Activated CD8-positive, alpha-beta memory T cell treated with anti-CD3 and anti-CD28 coated beads, Interleukin-2, amount 10 ng/mL, durations not matched to agents 7 days and 5 days (primary cell): ENCODE measurements at places on chromosomes 6 and 20. TPM values are rescaled to one million over a fixed set of nuclear protein-coding genes. Genes with fewer than 3 reads are reported as not detected.

- peaks cover 23% of the 10 kb centered on the region for H3K4me1 ChIP-seq
- no peaks in the 10 kb centered on the region for H3K27me3 ChIP-seq
- H3K36me3 ChIP-seq, result peaks cover 68% of the 10 kb centered on the region
- no peak overlapping the region for H3K27ac ChIP-seq
Observed at GRCh38 chr6:130178692-130179091, 44.1 kb downstream of the SAMD3 start.

GRCh38 chr20:32967961-32968457, 36.2 kb downstream of the SUN5 start:
- H3K36me3 ChIP-seq, result no peaks in the 10 kb centered on the region
- peak overlapping the region; percentile 60 for H3K4me3 ChIP-seq
- DNase-seq, result peak; percentile 78
- no peaks in the 10 kb centered on the region for H3K27me3 ChIP-seq
- peaks cover 74% of the 10 kb centered on the region for H3K4me1 ChIP-seq

DNA sequence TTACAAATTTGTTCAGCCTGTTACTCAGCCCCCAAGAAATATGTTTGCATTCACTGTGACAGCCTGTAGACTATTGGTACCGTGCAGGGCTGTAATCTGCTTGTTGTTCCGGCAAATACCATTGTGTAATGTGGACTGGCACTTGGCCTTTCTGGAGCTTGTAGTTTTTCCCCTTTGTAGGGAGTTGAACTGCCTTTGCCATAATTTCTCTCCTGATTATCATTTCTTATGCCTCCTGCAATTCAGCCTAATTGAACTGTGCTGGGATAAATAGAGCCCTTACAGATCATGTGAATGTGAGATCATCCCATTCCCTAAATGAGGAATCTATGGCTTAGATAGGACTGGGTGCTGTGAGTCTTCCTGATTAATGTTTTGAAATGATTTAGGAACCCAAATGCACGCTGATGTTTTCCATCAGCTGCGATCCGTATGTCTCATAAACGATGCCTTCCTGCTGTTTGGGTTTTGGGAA, 185.1 kb downstream of the JARID2 start:
- peaks cover 76% of the 10 kb centered on the region for H3K4me1 ChIP-seq
- H3K36me3 ChIP-seq, result peaks cover 13% of the 10 kb centered on the region
- DNase-seq, result no peak
- H3K27me3 ChIP-seq, result no peaks in the 10 kb centered on the region

DNA sequence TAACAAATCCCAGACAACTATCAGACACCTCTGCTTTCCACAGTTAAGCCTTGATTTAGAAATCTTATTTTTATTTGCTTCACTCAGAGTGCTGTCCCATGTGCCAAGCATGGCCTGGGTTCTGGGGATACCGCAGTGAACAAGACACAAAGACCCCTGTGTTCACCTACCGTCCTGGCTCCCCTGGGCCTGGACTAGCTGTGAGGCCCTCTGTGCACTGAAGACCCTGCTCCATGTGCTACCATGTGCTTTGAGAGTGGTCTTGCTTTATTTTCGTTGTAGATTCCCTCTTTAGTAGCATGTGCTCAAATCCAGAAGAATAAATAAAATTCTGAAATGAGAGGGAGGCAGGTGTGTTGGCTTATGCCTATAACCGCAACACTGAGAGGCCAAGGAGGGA, 22.5 kb downstream of the SUMO4 start:
- peaks cover 23% of the 10 kb centered on the region for H3K4me1 ChIP-seq
- no peaks in the 10 kb centered on the region for H3K27me3 ChIP-seq
- no peak overlapping the region for H3K27ac ChIP-seq
- DNase-seq, result no peak
- H3K4me3 ChIP-seq, result no peak overlapping the region

DNA sequence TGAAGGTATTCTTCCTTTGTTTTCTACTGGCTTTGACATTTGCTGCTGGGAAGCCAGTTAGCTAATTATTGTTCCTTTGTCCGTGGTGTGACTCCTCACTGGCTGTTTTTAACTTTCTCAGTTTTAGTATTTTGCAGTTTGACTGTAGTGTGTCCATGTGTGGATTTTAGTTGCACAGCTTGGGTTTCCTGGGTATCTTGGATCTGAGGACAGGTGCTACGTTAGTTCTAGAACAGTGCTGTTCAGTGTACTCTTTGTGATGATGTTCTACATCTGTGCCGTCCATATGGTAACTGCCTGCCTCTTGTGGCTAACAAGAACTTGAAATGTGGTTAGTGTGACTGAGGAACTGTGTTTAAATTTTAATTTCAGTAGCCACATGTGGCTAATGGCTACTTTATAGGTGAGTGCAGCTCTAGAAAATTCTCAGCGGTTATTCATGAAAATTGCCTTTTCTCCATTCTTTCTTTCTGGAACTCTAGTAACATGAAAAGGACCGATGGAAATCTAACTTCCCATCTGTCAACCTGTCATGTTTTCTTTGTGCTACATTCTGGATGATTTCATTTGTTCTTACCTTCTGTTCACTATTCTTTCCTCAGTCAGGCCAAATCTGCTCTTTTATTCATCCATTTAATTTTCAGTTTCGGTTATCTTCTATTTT, 7.4 kb downstream of the SNX9 start:
- H3K4me3 ChIP-seq, result no peak overlapping the region
- no peaks in the 10 kb centered on the region for H3K27me3 ChIP-seq
- H3K36me3 ChIP-seq, result peaks cover 40% of the 10 kb centered on the region
- no peak overlapping the region for H3K27ac ChIP-seq
- H3K4me1 ChIP-seq, result peaks cover 40% of the 10 kb centered on the region

DNA sequence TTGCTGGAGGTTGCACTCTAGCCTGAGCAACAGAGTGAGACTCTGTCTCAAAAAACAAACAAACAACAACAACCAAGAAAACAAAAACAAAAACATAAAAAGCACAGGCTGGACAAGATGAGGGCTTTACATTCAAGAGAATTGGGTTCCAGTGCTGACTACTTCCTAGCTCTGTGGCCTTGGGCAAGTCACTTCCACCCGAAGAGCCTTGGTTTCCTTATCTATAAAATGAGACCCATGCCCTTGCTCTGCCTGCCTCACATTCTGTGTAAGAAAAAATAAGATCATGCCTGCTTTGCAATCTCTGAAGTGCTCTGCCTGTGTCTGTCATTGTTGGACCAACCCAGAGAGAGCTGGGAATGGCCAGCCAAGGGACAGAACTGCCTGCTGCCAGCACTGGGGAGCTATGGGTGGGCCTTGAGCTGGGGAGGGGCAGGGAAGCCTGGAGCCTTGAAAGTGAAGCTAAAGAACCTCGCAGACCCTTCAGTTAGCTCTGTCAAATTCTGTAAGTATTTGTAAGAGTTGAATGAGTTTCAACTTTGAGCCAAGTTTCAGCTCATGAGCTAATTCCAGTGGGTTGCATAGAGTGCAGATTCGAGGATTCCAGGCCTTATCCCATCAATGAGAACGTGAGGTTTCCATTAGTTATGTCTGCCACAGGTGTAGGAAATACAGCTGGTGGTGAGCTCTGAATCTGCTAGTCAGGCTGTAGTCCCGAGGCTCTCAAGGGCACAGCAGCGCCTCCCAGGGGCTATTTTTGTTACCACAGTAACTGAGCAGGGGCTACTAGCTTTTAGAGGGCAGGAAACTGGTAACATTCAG, 93.2 kb downstream of the DLGAP4 start:
- no peak overlapping the region for H3K27ac ChIP-seq
- no peak overlapping the region for H3K4me3 ChIP-seq
- peak; percentile 60 for DNase-seq
- H3K4me1 ChIP-seq, result no peaks in the 10 kb centered on the region
- H3K27me3 ChIP-seq, result peaks cover 33% of the 10 kb centered on the region

- no peak for DNase-seq
- H3K27me3 ChIP-seq, result no peaks in the 10 kb centered on the region
- no peak overlapping the region for H3K4me3 ChIP-seq
- peak overlapping the region; percentile 19 for H3K27ac ChIP-seq
Observed at GRCh38 chr6:29726571-29727194, 3.4 kb downstream of the HLA-F start.

DNA sequence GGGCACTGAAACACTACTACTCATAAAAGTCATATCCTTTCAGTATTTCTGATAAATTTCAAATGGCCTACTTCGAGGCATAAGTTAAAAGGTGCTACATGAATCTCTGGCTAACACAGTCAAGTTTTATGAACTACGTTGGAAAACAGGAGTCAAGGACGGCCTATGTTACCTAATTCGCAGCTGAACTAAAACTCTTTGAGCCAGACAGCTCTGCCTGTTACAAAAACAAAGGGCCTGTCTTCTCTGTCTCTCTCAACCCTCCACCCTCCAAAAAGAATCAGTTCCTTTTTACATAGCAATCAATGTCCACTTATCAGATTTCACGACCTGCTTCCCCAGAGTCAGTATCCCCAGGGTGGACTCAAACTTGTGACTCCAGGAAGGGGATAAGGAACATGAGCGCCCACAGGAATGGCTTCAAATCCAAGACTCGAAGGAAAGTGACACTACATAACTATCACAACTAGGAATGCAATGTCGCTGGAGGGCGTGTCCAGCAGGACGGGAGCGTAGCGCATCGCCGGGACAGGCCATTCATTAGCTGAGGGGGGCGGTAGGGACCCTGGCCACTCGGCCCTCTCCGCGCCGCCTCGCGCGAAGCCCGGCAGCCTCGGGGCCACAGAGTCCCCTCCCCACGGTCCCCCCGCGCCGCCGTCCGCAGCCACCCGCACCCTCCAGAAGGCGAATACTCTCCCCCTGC, 591 bp downstream of the IBTK start:
- peaks cover 33% of the 10 kb centered on the region for H3K4me1 ChIP-seq
- DNase-seq, result no peak
- H3K4me3 ChIP-seq, result peak overlapping the region; percentile 89
- peaks cover 19% of the 10 kb centered on the region for H3K36me3 ChIP-seq

DNA sequence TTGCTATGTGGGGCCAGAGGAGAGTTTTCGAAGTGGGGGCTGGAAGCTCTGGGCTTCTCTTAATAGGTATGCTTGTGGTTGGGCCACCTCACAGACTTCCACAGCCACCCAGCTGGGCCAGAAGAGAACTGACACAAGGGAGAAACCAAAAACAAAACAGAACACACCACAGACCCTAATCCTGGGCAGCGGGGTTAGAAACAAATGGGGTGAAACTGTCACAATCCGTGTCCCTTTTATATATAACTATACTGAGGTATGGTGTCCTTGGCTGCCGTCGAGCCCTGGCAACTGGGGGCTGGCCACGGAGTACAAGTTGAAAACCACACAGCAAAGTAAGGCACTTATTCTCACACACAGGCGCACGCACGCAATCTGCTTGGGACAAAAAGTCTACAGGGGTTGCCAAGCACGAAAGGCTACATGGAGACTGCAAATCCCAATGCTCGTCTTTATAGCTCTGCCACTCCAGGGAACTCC, 78.3 kb downstream of the TRAM2 start:
- peaks cover 2% of the 10 kb centered on the region for H3K36me3 ChIP-seq
- H3K4me3 ChIP-seq, result no peak overlapping the region
- no peaks in the 10 kb centered on the region for H3K27me3 ChIP-seq
- H3K4me1 ChIP-seq, result peaks cover 12% of the 10 kb centered on the region
- no peak for DNase-seq
- H3K27ac ChIP-seq, result no peak overlapping the region

DNA sequence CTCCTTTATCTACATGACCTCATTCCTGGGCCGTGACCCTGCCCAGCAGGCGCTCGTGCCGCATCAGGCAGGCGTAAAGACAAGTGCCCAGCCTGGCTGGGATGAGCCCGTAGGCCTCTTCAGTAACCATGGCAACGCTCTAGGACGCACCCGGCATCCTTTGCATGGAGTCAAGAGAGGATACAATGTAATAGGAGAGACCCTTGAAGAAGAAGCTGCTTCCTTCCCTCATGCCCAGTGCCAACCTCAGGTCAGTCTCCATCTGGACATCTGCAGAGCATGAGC, 5.0 kb upstream of the LSM14B start:
- no peak overlapping the region for H3K4me3 ChIP-seq
- no peak for DNase-seq
- peaks cover 2% of the 10 kb centered on the region for H3K36me3 ChIP-seq
- peaks cover 2% of the 10 kb centered on the region for H3K27me3 ChIP-seq
- no peak overlapping the region for H3K27ac ChIP-seq

DNA sequence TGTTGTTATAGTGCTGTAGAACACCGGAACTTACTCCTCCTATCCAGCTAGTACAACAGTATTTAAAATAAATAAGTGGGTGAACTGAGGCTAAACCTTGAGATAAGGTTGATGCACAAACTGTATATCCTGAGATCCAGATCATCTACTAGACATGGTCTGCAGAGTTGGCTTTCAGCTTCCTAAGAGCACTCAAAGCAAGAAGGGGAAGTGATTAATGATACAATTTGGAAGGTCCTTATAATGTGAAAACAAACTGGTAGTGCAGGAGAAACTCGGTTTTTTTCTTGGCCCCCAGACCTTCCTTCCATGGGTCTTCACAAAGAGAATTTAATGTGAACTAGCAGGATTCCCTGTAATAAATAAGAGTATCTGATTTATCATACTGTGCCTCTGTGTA, 27.4 kb upstream of the RREB1 start:
- H3K27ac ChIP-seq, result no peak overlapping the region
- peaks cover 7% of the 10 kb centered on the region for H3K4me1 ChIP-seq
- no peak overlapping the region for H3K4me3 ChIP-seq
- H3K27me3 ChIP-seq, result peaks cover 75% of the 10 kb centered on the region

DNA sequence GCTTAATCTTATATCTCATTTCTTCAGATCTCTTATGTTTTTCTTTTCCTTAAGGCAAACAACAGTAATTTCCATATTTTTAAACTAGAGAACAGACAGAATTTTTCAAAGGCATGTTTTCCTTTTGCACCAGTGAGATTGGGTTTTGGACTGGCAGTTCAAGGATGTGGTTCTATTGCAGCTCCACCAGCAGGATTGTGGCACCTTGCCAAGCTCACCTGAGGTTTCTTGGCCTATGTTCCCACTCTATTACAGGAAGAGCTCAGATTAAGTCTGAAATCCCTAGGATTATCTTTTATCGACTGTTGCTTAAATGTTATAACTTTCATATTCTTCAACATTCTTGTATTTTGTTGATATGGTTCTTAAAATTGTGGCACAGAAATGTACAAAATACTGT, 218.9 kb downstream of the PLCB4 start:
- H3K27ac ChIP-seq, result no peak overlapping the region
- no peaks in the 10 kb centered on the region for H3K4me1 ChIP-seq
- no peak overlapping the region for H3K4me3 ChIP-seq
- H3K27me3 ChIP-seq, result no peaks in the 10 kb centered on the region
- DNase-seq, result no peak
- H3K36me3 ChIP-seq, result no peaks in the 10 kb centered on the region

- no peak overlapping the region for H3K27ac ChIP-seq
- H3K36me3 ChIP-seq, result peaks cover 5% of the 10 kb centered on the region
- no peak for DNase-seq
- peaks cover 10% of the 10 kb centered on the region for H3K27me3 ChIP-seq
Observed at GRCh38 chr6:35170166-35170565, 29.0 kb upstream of the TCP11 start.

GRCh38 chr20:33751775-33752174, 20.0 kb downstream of the ZNF341 start:
- peaks cover 13% of the 10 kb centered on the region for H3K4me1 ChIP-seq
- DNase-seq, result no peak
- H3K27me3 ChIP-seq, result no peaks in the 10 kb centered on the region

The EZR gene
- total RNA-seq, result 214 TPM

The SIRPG gene
- 122 TPM for total RNA-seq

The COX4I2 gene
- total RNA-seq, result not detected

The TCP11 gene
- total RNA-seq, result not detected

The TMEM170B gene
- 0.70 TPM for total RNA-seq

The FAM217A gene
- total RNA-seq, result not detected

The FLRT3 gene
- not detected for total RNA-seq

The SMLR1 gene
- not detected for total RNA-seq

The BPI gene
- not detected for total RNA-seq

The PBOV1 gene
- not detected for total RNA-seq

The FAM209B gene
- 1.7 TPM for total RNA-seq

The VSTM2L gene
- total RNA-seq, result 0.35 TPM

The EDN1 gene
- total RNA-seq, result not detected

The ZNF318 gene
- 9.7 TPM for total RNA-seq

The ZNF334 gene
- total RNA-seq, result 1.8 TPM
